Gastroesophageal sphincter (tissue), 4 donors: ENCODE measurements at places on chromosomes 3 and 15. TPM values are rescaled to one million over a fixed set of nuclear protein-coding genes. Genes with fewer than 3 reads are reported as not detected.

Gene KBTBD8
- 2.6 TPM for total RNA-seq

Gene CELSR3
- 1.0 TPM for total RNA-seq

Gene IMPG2
- 0.81 TPM for total RNA-seq

Gene USP8
- 70.0 TPM for total RNA-seq

Gene GRK7
- total RNA-seq = not detected

Gene THSD4
- total RNA-seq = 4.6 TPM

Gene P2RY1
- 4.7 TPM for total RNA-seq

Gene BNC1
- total RNA-seq = 0.16 TPM

Gene TNFAIP8L3
- 17.1 TPM for total RNA-seq

Gene RARB
- total RNA-seq = 30.0 TPM

Gene KCNAB1
- total RNA-seq = 1.5 TPM

Gene OGG1
- 24.2 TPM for total RNA-seq

Gene ZIC1
- total RNA-seq = 0.08 TPM

Gene OXSM
- total RNA-seq = 7.9 TPM

Gene KLHL6
- 0.99 TPM for total RNA-seq

Gene GNAT1
- total RNA-seq = not detected

Gene FRG2C
- not detected for total RNA-seq

Gene GPR176
- total RNA-seq = 5.3 TPM

Gene EOGT
- total RNA-seq = 75.0 TPM

Gene ASB14
- total RNA-seq = 0.16 TPM

Gene ALG1L2
- total RNA-seq = not detected

Gene HDGFL3
- 175 TPM for total RNA-seq

Gene ABI3BP
- total RNA-seq = 59.6 TPM

Gene EIF2A
- 148 TPM for total RNA-seq

Gene RASGRP1
- 0.31 TPM for total RNA-seq

Gene RTP2
- total RNA-seq = not detected

Gene PIGB
- total RNA-seq = 10.1 TPM

Gene CCK
- 6.5 TPM for total RNA-seq

Gene IL12A
- not detected for total RNA-seq

Gene STT3B
- 81.9 TPM for total RNA-seq

Gene PTX3
- total RNA-seq = 2.0 TPM

Gene DUT
- total RNA-seq = 76.2 TPM

Gene STAG1
- 53.0 TPM for total RNA-seq

Gene SV2B
- 1.2 TPM for total RNA-seq

Gene PTPRG
- 48.7 TPM for total RNA-seq

Gene GPR87
- not detected for total RNA-seq

Gene CD200R1
- total RNA-seq = 2.2 TPM

Gene SGO1
- 0.54 TPM for total RNA-seq

Gene MESP2
- total RNA-seq = not detected

Gene CLDN18
- total RNA-seq = not detected

Gene LMAN1L
- not detected for total RNA-seq

Gene RAB6B
- total RNA-seq = 5.8 TPM

Gene ITIH1
- not detected for total RNA-seq
